ENCODE measurements at places on chromosomes 1 and 21. TPM values are rescaled to one million over a fixed set of nuclear protein-coding genes. Genes with fewer than 3 reads are reported as not detected.
A peak's percentile ranks its signal among the peaks of the same experiment; 100 is the strongest.

The UBASH3A gene
- 1.0 TPM for total RNA-seq

The PLA2G2D gene
- not detected for total RNA-seq

The FCRL4 gene
- total RNA-seq, result not detected

The VCAM1 gene
- not detected for total RNA-seq

The FAM72D gene
- total RNA-seq, result 10.7 TPM

The VASH2 gene
- 4.7 TPM for total RNA-seq

The GNAT2 gene
- 0.69 TPM for total RNA-seq

The TTC3 gene
- total RNA-seq, result 140 TPM

The CFHR3 gene
- not detected for total RNA-seq

The GSTM1 gene
- total RNA-seq, result not detected

The TNFRSF4 gene
- 0.17 TPM for total RNA-seq

DNA sequence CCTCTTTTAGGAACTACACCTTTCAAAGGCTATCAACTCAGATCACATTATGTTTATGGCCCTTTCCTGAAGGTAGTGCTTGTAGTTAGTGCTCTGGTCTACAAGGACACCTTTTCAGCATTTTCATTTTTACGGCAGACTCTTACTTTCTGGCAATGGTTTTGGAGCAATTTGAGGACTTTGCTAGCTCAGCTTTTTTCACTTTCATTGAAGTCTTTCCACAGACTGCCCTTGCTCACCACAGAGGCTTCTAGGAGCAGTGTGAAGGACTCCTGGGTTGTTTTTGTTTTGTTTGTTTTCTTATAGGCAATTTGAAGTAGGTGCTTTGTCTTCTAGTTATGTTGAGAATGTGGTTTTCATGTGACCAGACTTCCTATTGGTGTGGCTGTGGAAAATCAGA, 43.1 kb downstream of the CD55 start:
- H3K27ac ChIP-seq, result no peak overlapping the region
- DNase-seq, result no peak
- H3K4me1 ChIP-seq, result peaks cover 19% of the 10 kb centered on the region
- H3K27me3 ChIP-seq, result no peaks in the 10 kb centered on the region

DNA sequence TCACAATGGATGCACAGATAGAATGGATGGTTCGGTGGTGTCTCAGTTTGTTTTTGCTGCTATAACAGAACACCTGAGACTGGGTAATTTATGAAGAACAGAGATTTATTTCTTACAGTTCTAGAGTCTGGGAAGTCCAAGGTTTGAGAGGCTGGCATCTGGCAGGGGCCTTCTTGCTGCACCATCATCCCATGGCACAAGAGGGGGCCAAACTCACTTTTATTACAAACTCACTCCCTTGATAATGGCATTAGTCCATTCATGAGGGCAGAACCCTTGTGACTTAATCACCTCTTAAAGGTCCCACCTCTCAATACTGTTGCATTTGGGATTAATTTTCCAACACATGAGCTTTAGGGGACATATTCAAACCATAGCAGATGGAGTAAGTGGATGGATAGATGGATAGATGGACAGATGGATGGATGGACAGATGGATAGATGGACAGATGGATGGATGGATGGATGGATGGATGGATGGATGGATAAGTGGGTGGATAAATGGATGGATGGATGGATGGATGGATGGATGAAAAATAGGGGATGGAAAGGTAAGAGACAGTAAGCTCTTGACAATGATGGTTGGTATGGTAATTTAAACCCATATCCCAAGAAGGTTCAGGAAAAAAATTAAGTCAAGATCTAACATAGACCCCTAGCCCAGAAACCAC, 16.5 kb downstream of the CAMK2N1 start:
- no peak overlapping the region for H3K27ac ChIP-seq
- H3K4me1 ChIP-seq, result peaks cover 5% of the 10 kb centered on the region
- DNase-seq, result no peak
- no peaks in the 10 kb centered on the region for H3K36me3 ChIP-seq

- H3K36me3 ChIP-seq, result no peaks in the 10 kb centered on the region
- no peak overlapping the region for H3K27ac ChIP-seq
- H3K27me3 ChIP-seq, result no peaks in the 10 kb centered on the region
- no peak for DNase-seq
- no peak overlapping the region for H3K4me3 ChIP-seq
These were observed 9.5 kb downstream of the GPR37L1 start for GRCh38 chr1:202131956-202132821.

DNA sequence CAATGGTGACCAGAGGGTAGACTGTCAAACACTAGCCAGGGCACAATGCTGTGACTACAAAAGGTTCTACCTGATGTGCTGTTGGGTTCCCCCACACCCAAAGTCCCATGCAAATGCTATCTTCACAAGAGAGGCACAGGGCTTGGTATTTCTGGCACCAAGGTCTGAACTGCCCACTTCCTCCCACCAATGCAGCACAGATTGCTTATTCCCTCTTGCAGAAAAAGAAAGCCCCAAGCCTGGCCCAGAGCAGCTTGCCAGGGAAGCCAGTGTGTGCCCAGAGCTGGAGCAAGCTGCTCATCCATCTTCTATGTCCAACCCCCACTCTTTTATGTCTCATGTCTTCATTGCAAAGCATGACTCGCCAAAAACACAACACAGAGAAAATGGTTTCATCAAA, 149.4 kb upstream of the CAMK1G start:
- peak overlapping the region; percentile 88 for H3K27ac ChIP-seq
- H3K36me3 ChIP-seq, result peaks cover 31% of the 10 kb centered on the region
- H3K4me1 ChIP-seq, result peaks cover 56% of the 10 kb centered on the region
- H3K4me3 ChIP-seq, result peak overlapping the region; percentile 88
- DNase-seq, result peak; percentile 72
- no peaks in the 10 kb centered on the region for H3K27me3 ChIP-seq

- DNase-seq, result no peak
- H3K4me3 ChIP-seq, result no peak overlapping the region
- H3K27me3 ChIP-seq, result no peaks in the 10 kb centered on the region
- H3K27ac ChIP-seq, result no peak overlapping the region
These were observed 12.1 kb upstream of the LINGO4 start for GRCh38 chr1:151817353-151817730.

GRCh38 chr1:98388441-98388840, 273.1 kb upstream of the SNX7 start:
- H3K27me3 ChIP-seq, result no peaks in the 10 kb centered on the region
- 0 out of 2 replicates have a peak overlapping the region, but pooled peaks have one; percentile 17 for H3K4me3 ChIP-seq
- H3K27ac ChIP-seq, result peak overlapping the region; percentile 89
- no peaks in the 10 kb centered on the region for H3K36me3 ChIP-seq

DNA sequence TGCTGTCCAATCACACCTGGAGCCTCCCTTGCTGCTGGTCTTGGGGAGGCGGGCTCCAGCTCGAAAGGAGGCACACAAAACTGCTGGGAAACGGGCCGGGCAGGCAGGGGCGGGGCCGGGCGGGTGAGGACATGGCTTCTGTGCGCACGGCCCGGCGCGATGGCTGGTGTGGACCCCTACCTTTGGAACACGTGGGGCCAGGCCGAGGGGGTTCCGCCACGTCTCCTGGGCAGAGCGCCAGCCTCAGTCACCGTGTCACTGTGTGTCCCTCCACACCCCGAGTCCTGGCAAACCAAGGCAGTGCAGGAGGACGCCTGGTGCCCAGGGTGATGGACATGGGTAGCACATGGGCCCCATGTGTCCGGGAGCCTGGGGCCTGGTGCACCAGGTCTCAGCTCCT, 42.0 kb upstream of the ADARB1 start:
- no peaks in the 10 kb centered on the region for H3K4me1 ChIP-seq
- H3K36me3 ChIP-seq, result no peaks in the 10 kb centered on the region
- no peak overlapping the region for H3K4me3 ChIP-seq
- no peaks in the 10 kb centered on the region for H3K27me3 ChIP-seq
- H3K27ac ChIP-seq, result no peak overlapping the region

DNA sequence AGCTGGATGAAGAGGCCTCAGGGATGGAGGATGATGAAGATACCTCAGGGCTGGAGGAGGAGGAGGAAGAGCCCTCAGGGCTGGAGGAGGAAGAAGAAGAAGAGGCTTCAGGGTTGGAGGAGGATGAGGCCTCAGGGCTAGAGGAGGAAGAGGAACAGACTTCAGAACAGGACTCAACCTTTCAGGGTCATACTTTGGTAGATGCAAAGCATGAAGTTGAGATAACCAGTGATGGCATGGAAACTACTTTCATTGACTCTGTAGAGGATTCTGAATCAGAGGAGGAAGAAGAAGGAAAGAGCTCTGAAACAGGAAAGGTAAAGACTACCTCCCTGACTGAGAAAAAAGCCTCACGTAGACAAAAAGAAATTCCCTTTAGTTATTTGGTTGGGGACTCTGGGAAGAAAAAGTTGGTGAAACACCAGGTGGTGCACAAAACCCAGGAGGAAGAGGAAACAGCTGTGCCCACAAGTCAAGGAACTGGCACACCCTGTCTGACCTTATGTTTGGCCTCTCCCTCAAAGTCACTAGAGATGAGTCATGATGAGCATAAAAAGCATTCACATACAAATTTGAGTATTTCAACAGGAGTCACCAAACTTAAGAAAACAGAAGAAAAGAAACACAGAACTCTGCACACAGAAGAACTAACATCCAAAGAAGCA, 15.4 kb downstream of the L1TD1 start:
- DNase-seq, result peak; percentile 75
- no peaks in the 10 kb centered on the region for H3K36me3 ChIP-seq
- H3K27ac ChIP-seq, result no peak overlapping the region
- peaks cover 10% of the 10 kb centered on the region for H3K4me1 ChIP-seq
- no peaks in the 10 kb centered on the region for H3K27me3 ChIP-seq
- no peak overlapping the region for H3K4me3 ChIP-seq

- H3K27ac ChIP-seq, result no peak overlapping the region
- H3K27me3 ChIP-seq, result peaks cover 16% of the 10 kb centered on the region
- H3K36me3 ChIP-seq, result no peaks in the 10 kb centered on the region
- no peak for DNase-seq
- H3K4me3 ChIP-seq, result no peak overlapping the region
- H3K4me1 ChIP-seq, result no peaks in the 10 kb centered on the region
These were observed 8.2 kb downstream of the OR10T2 start for GRCh38 chr1:158391099-158391498.

DNA sequence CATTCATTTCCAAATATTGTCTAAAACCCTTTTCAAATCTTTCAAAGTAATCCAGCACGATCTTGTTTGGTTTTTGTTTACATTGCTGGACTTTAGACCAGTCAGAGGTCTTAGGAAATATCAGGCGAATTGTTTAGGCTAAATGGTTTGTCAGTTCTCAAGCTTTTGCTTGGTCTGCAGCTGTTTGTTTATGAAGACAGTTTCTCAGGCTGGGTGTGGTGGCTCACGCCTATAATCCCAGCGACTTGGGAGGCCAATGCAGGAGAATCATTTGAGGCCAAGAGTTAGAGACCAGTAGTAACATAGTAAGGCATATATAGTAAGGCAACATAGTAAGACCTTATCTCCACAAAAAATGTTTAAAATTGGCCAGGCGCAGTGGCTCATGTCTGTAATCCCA, 77.5 kb downstream of the DNTTIP2 start:
- no peaks in the 10 kb centered on the region for H3K36me3 ChIP-seq
- H3K27ac ChIP-seq, result peak overlapping the region; percentile 21
- DNase-seq, result no peak
- peaks cover 71% of the 10 kb centered on the region for H3K4me1 ChIP-seq
- H3K27me3 ChIP-seq, result no peaks in the 10 kb centered on the region

DNA sequence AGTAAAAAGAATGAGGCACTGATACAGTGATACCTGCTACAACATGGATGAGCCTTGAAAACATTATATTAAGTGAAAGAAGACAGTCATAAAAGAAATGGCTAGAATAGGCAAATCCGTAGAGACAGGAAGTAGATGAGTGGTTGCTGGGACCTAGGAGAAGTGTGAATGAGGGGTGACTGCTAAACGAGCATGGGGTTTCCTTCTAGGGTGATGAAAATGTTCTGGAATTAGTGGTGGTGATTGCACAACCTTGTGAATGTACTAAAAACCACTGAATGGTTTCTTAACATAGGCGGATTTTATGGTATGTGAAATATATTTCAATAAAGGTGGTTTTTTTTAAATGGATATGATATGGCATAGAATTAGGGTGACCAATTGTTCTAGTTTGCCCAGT, 12.6 kb upstream of the SERINC2 start:
- no peak overlapping the region for H3K27ac ChIP-seq
- no peaks in the 10 kb centered on the region for H3K4me1 ChIP-seq
- H3K4me3 ChIP-seq, result no peak overlapping the region
- no peaks in the 10 kb centered on the region for H3K36me3 ChIP-seq
- no peak for DNase-seq

- peaks cover 14% of the 10 kb centered on the region for H3K4me1 ChIP-seq
- DNase-seq, result no peak
- H3K4me3 ChIP-seq, result no peak overlapping the region
- H3K27ac ChIP-seq, result no peak overlapping the region
- no peaks in the 10 kb centered on the region for H3K36me3 ChIP-seq
These were observed 436.8 kb downstream of the CAMTA1 start for GRCh38 chr1:7221826-7222694.

DNA sequence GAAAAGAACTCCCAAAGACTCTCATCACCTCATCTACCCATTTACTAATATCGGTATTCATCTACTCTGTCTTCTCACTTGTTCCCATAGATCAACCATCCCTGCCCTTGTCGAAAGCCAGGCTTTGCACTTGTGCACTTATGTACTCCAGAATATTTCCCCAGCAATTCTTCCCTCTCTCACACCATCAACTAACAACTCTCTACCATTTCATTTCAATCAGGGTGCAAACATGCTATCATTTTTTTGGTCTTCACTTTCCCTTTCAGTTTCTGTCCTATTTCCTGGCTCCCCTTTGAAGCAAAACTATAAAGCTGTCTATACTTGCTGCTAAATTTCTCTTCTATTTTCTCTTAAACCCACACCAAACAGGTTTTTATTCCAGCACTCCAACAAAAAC, 6.7 kb downstream of the C1orf105 start:
- peaks cover 18% of the 10 kb centered on the region for H3K4me1 ChIP-seq
- no peaks in the 10 kb centered on the region for H3K27me3 ChIP-seq
- no peak overlapping the region for H3K27ac ChIP-seq
- no peaks in the 10 kb centered on the region for H3K36me3 ChIP-seq
- no peak for DNase-seq
- no peak overlapping the region for H3K4me3 ChIP-seq

GRCh38 chr1:112267929-112268328, 128.1 kb upstream of the CTTNBP2NL start:
- H3K27ac ChIP-seq, result no peak overlapping the region
- no peaks in the 10 kb centered on the region for H3K36me3 ChIP-seq
- no peak overlapping the region for H3K4me3 ChIP-seq
- H3K4me1 ChIP-seq, result peaks cover 8% of the 10 kb centered on the region
- no peak for DNase-seq
- peaks cover 29% of the 10 kb centered on the region for H3K27me3 ChIP-seq

DNA sequence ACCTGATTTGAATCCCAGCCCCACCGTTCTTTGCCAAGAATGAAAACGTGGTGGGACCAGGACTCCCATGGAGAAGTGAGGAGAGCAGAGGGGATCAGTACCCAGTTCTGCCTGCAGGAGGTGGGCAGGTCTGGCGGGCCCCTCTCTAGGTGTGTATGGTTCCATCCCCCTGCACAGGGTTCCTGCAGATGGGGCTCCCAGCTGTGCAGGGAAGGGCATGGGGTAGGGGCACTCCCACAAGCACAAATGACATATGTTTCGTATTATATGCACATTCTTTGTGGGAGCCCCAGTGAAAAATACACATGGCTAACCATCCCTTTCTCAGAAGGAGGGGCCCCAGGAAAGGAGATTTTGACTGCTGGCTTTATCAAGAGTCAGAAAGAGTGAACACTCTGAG, 144.6 kb downstream of the PLPP3 start:
- no peak overlapping the region for H3K27ac ChIP-seq
- DNase-seq, result no peak
- H3K4me1 ChIP-seq, result 0 out of 2 replicates have a peak, but pooled peaks cover 3% of the 10 kb centered on the region
- no peaks in the 10 kb centered on the region for H3K27me3 ChIP-seq
- H3K4me3 ChIP-seq, result no peak overlapping the region

GRCh38 chr1:58779059-58779754, 4.6 kb downstream of the JUN start:
- H3K36me3 ChIP-seq, result peaks cover 7% of the 10 kb centered on the region
- no peak overlapping the region for H3K4me3 ChIP-seq
- no peak for DNase-seq
- peaks cover 16% of the 10 kb centered on the region for H3K4me1 ChIP-seq
- no peak overlapping the region for H3K27ac ChIP-seq

All from PC-3 (cell line).